ENCODE measurements at places on chromosomes 2 and 18. TPM values are rescaled to one million over a fixed set of nuclear protein-coding genes. Genes with fewer than 3 reads are reported as not detected.

DNA sequence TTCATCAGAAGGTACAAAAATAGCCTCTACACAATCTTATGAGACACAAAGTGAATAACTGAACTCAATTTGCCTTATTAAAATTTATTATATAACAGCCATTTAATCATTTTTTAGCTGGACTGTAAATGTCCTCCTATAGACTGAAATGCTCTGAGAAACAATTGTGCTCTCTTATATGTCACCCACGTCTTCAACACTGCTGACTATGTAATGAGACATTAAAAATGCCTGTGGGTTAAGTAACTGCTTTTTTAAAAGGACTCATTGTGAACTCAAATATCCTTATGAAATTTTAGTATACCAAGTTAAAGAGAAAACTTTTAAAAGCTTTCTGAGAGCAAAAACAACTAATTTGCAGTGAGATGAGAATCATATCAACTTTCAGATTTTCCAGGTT lies 10.4 kb upstream of the GALNT1 start:
- no peak overlapping the region for H3K27ac ChIP-seq
- DNase-seq, result no peak
- H3K4me1 ChIP-seq, result no peaks in the 10 kb centered on the region
- no peaks in the 10 kb centered on the region for H3K36me3 ChIP-seq
- no peaks in the 10 kb centered on the region for H3K27me3 ChIP-seq
- H3K4me3 ChIP-seq, result no peak overlapping the region

- peak; percentile 58 for DNase-seq
- peaks cover 43% of the 10 kb centered on the region for H3K4me1 ChIP-seq
- H3K27me3 ChIP-seq, result no peaks in the 10 kb centered on the region
- H3K4me3 ChIP-seq, result no peak overlapping the region
- H3K36me3 ChIP-seq, result no peaks in the 10 kb centered on the region
Observed at GRCh38 chr2:109290887-109291643, 162.1 kb downstream of the SH3RF3 start.

GRCh38 chr2:176075481-176075880 lies 8.3 kb downstream of the EVX2 start:
- peaks cover 98% of the 10 kb centered on the region for H3K27me3 ChIP-seq
- H3K4me3 ChIP-seq, result no peak overlapping the region
- no peak for DNase-seq
- no peak overlapping the region for H3K27ac ChIP-seq
- no peaks in the 10 kb centered on the region for H3K36me3 ChIP-seq
- peaks cover 15% of the 10 kb centered on the region for H3K4me1 ChIP-seq

- no peaks in the 10 kb centered on the region for H3K36me3 ChIP-seq
- no peaks in the 10 kb centered on the region for H3K4me1 ChIP-seq
- DNase-seq, result no peak
Observed at GRCh38 chr2:137939026-137939425, 25.2 kb upstream of the HNMT start.

GRCh38 chr2:228673876-228674554 lies 492.5 kb upstream of the SPHKAP start:
- H3K36me3 ChIP-seq, result no peaks in the 10 kb centered on the region
- no peaks in the 10 kb centered on the region for H3K27me3 ChIP-seq
- no peak for DNase-seq

DNA sequence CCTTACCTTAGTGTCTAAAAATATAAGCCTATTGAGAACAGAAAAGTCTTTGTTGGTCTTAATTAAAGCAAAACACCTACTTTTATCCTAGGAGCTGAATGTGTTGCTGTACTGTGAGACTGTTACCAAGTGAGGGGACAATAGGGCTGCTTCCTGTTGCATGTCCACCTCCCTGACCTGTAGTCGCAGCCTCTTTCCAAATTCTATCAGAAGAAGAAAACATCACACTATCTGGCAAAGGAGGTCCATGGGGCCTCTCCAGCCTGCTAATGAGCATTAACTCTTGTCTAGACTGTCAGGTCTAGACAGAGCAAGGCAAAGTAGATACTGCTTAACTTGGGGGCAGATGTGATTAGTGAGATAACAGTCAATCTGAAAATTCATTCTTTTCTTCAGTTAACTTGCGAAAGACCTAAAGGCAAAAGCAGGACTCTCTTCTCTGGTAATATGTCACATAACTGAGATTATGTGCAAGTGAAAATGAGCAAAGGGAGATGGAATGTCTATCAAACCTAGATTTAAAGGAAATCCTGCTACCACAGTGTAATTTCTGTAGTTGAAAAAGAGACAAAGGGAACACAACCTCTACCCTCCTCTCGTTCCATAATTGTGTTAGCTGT lies 66.9 kb downstream of the CDH20 start:
- DNase-seq, result no peak
- no peaks in the 10 kb centered on the region for H3K4me1 ChIP-seq
- no peaks in the 10 kb centered on the region for H3K36me3 ChIP-seq
- no peak overlapping the region for H3K4me3 ChIP-seq

DNA sequence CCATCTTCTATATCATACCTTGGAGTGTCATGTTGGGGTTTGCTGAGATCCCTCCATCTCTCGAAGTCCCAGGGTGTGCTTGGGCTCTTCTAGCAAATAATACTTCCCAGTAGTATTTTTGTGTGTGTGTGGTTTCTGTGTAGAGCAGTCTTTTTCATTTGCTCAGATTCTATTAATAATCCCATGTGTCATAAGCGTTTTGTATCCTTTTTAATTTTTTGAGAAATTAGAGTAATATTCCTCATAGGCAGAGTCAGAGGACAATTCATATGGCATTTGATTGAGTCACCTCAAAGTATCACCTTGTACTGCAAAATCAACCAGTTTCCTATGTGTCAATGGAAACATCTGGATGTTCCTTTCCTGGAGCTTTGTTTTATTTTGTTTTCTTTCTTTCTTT lies 37.4 kb upstream of the PPP1R1C start:
- no peak overlapping the region for H3K4me3 ChIP-seq
- no peaks in the 10 kb centered on the region for H3K36me3 ChIP-seq
- no peak for DNase-seq
- H3K4me1 ChIP-seq, result no peaks in the 10 kb centered on the region
- H3K27me3 ChIP-seq, result no peaks in the 10 kb centered on the region
- H3K27ac ChIP-seq, result no peak overlapping the region

GRCh38 chr2:149490296-149490695 lies 97.3 kb downstream of the MMADHC start:
- no peaks in the 10 kb centered on the region for H3K36me3 ChIP-seq
- DNase-seq, result no peak
- no peak overlapping the region for H3K27ac ChIP-seq
- no peaks in the 10 kb centered on the region for H3K27me3 ChIP-seq

DNA sequence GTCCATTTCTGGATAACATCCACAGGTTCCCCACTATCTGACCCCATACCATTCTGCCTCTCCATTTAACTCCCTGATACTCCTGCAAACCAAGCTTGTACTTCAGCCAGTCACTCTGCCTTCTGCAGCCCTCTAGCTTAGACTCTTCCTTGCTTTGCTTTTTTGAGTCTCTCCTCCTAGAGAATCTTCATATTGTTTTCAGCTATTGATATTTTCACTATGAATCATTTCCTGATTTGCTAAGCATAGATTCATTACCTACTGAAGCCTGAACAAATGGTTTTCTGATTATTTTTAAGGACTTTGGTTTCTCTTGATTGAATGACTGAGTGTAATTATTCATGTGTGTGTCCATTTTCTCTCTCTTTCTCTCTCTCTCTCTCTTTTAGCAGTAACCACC lies 2102.3 kb upstream of the CELF4 start:
- H3K36me3 ChIP-seq, result no peaks in the 10 kb centered on the region
- H3K4me3 ChIP-seq, result no peak overlapping the region
- H3K27me3 ChIP-seq, result no peaks in the 10 kb centered on the region
- DNase-seq, result no peak
- H3K4me1 ChIP-seq, result no peaks in the 10 kb centered on the region

The CD207 gene
- 1.1 TPM for total RNA-seq

The DSEL gene
- total RNA-seq, result 2.5 TPM

The COL6A3 gene
- 60.0 TPM for total RNA-seq

The ANKRD30BL gene
- total RNA-seq, result not detected

The SMYD5 gene
- total RNA-seq, result 15.1 TPM

Measured in heart right ventricle (tissue), 16 donors.